ENCODE measurements at places on chromosomes 3 and 15.

- no peak for DNase-seq
Measured at GRCh38 chr3:126456211-126456610, 19.5 kb downstream of the ZXDC start.

GRCh38 chr3:39644176-39644575 is 165.2 kb upstream of the MYRIP start:
- no peak for DNase-seq

DNA sequence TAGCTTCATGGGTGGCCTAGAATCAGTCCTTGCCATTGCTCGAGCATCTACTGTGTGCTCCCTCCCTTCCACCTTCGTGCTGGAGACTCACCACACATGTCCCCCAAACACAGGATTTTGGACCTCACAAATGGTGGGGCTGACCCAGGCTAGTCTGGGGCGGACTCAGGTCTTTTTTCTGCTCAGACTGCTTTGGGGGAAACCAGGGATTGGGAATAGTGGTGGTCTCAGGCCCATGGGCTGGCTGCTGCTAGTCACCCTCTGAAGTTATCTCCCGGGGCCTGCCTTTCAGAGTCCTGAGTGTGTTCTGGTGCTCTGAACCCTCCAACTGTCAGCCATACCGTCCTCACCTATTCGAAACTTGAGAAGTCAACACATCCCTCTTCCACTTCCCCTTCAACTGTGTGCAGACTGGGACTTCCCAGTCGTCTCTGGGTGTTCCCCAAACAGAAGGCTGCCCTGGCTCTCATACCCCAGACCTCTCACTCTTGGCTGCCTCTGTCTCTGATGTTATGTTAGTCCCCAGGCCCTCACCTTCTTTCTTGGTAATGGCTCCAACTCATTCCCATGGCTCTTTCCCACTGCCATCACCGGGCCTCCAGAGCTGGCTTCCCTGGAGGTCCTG is 46.0 kb downstream of the PPCDC start:
- no peak for DNase-seq

DNA sequence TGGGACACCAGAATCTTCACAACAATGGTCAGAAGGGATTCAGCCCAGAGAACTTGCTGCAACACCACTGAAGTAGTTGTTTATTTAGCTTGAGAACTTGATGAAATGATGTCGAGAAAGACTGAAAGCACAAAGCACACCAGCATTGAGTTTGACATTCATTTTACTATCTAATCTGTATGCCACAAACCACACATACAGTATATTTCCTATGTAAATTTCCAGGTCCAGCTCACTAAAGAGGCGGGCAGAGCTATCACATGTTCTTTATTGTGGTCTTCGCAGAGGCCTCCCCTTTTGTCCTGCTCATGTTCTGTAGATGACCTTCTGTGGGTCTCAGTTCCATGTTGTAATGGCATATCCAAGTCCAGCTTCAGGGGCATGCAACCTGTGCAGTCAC is 10.4 kb upstream of the FMN1 start:
- no peak for DNase-seq

- no peak for DNase-seq
Measured at GRCh38 chr3:82229397-82229796, 468.0 kb upstream of the GBE1 start.
